NCI-H774 (cell line): ENCODE measurements at places on chromosomes 5 and 9.

- DNase-seq = no peak
These were observed at the start of gene FOXE1 for GRCh38 chr9:97853056-97853843. FOXE1 (plus strand) TSS chr9:97853226; CDS start chr9:97853915, 689 bp downstream.

- no peak for DNase-seq
These were observed 140.1 kb downstream of the FGF1 start for GRCh38 chr5:142545650-142546322.

DNA sequence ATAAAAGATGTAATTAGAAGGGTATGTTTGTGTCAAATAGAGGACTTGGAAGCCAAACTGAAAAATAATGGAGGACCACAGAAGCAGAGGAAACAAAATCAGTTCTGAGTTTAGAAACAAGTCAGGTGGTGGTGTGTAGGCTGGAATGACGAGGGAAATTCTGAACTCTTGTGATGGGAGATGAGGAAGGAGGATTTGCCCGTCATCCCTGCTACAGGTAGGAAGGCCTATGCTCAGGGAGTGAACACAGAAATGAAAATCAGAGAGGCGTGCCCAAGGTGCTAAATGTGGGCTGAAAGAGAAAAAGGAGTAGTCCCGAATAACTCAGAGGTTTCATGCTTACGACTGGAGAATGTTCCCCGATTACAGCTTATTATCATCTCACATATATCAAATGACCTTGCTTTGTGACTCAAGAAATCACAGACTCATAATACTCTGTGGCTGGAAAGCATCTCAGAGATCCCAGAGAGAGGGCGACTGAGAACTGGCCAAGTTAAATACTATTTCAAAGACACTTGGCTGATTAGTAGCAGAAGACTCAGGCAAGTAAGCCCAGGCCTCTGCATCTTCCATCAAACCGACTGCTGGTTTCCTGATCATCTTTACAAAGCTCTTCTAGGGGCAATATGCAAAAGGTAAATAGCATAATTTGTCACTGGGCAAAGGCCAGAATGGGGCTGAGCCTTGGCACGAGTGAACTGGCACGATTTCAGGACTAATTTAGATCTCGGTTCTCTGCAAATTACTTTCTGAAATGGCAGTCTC lies 126.0 kb downstream of the SUSD1 start:
- DNase-seq = no peak

DNA sequence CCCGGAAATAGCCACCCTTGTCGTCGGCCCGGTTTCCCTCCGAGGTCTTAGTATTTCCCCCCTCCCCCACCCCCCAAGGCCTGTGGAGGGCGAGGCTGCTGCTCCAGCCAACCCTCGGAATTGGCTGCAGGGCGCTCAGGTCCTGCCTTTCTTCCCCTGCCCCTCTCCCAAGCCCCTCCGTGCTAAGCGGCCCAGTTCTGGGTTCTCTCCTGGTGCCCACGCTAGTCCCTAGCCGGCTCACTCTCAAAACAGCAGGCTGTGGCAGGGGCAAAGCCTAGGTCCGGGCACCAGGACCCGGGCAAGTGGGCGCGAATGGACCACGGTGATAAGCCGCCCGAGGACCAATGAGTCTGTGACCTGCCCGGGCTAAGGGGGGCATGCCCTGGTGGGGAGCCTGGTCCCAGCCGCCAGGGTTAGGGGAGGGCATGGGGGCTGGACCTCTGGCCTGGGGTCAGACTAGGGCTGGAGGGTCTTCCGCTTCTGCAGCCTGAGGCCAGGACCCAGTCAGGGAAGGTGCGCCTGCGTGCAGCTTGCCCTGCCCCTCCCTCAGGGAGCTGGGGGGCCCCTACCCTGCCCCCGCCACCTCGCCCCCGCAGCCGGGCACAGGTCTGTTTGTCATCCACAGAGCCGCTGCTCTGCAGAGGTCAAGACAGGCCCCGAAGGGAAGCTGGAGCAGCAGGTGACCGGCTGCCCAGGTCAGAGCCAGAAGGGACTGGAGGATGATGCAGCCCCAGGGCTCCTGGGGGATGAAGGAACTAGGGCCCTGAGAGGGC lies 5.0 kb upstream of the IRX4 start:
- DNase-seq = no peak

DNA sequence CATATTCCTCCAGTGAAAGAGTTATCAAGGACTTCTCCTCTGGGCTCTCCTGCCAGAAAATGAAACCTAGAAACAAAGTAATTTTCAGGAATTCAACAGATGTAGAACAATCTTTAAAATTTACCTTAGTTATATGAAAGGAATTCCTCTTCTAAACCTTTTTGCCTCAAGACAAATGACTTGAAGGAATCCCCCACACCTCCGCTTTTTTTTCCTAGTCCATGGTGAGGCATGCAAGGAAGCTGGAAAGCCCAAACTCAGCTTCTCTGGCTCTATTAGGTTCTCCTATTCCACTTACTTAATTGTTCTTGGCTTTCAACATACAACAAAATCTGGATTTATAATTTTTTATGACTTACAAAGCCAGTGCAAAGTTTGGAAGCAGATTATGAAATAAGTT lies 27.2 kb downstream of the C6 start:
- no peak for DNase-seq

- DNase-seq = peak; percentile 43
These were observed at the start of gene SUSD1 for GRCh38 chr9:112174965-112175795. SUSD1 (minus strand) TSS chr9:112175297; CDS start chr9:112175235, 62 bp downstream.

GRCh38 chr9:68552700-68553476 lies 12.2 kb upstream of the TMEM252 start:
- DNase-seq = no peak
